GM04503 (cell line): ENCODE measurements at places on chromosomes 7 and 10.

DNA sequence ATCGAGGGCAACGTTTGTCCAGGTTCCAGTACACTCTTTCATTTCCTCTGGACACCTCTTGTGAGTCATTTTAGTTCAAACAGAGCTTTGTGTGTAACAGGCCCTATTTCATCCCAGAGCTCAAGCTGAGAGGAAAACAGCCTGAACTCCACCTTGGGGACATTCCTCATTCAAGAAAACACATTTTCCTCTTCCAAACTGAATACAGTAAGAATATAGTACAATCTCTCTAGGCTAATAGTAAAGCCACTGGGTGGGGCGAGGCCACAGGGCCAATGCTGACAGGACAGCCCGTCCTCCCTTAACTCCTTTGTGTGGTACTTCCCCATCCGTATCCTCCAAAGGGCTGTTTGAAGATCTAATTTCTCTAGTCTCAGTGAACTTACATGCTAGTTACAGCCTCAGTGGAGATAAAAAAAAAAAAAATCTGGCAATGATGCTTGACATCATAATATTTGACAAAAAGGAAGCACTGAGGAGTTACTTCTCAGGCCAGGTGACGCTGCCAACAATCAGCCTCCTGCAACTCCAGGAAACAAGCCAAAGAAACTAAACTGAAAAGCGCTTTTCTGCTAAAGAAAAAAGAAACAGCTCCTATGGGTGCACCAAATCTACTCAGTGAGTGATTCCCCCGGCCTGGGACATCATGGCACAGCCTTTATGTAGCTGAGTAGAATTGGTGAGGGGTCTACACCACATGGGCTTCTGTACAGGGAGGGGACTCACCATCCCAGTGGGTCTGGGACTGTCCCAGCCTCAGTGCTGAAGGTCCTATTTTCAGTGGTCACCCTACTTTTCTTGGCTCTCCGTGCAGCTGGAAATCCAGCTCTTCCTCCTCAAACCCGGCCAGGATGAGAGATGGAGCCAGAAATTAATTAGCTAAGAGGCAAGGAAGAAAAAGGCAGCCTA is 238.2 kb upstream of the NEBL start:
- DNase-seq, result no peak

- DNase-seq, result no peak
These were observed 73.2 kb upstream of the TPK1 start for GRCh38 chr7:144908943-144909556.

GRCh38 chr10:114553436-114553835 is 104.6 kb downstream of the ABLIM1 start:
- DNase-seq, result no peak

- DNase-seq, result no peak
These were observed 263.0 kb upstream of the NEBL start for GRCh38 chr10:21160116-21160515.

- peak; percentile 88 for DNase-seq
These were observed 172.9 kb downstream of the DKK1 start for GRCh38 chr10:52486840-52487611.

DNA sequence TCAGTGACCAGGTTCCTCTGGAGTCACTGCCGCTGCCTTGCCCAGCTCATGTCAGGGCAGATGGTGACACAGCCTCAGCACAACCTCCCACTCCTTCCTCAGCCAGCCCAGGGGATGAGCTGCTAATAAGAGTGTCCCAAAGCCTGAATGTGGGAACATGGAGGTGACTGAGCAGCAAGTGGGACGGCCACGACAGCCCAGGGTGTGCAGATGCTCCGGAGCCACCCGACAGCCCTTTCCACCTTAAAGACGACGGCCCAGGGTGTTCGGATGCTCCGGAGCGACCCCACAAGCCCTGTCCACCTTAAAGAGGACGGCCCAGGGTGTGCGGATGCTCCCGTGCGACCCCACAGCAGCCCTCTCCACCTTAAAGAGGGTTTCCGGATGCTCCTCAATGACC is 89.2 kb downstream of the DIP2C start:
- DNase-seq, result no peak

DNA sequence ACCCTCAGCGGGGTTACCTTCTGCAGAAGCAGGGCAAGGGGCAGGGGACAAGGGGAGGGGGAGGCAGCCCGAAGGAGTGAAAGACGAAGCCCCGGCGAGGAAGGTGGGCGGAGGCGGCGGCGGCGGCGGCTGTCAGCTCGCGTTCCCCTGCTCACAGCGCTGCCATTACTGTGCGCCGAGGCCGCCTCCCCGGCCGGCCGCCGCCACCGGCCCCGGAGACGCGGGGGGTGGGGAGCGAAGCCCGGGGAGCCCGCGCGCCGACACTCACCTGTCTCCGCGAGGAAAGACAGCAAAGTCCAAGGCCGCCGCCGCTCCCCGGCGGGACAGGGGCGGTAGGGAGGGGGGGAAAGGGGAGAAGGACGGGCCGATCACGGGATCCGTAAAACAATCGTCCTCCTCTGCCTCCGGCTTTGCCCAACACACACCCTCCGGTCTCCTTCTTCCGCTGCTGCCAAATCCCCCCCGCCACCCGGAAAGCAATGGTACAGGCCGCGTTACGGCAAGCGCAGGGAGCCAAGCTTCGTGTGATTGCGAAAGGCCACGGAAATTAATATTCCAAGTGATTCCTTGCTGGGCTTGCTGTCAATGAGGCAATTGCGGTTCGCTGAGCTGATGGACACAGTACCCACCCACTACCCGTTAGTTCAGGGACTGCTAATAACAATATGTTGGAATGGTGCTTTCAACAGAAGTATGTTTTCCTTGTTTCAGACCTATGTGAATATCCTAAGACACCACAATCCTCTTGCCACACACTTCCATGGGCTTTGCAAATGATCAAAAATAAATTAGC is at the start of gene CUL2:
TSS of gene CUL2 (minus strand) at position 180 of the 793 bp plus-strand sequence. CDS start 19,024 bp downstream, outside the sequence.
- DNase-seq, result peak; percentile 79

- DNase-seq, result no peak
These were observed 783 bp downstream of the ANLN start for GRCh38 chr7:36390199-36391090.

- DNase-seq, result no peak
These were observed 481.6 kb downstream of the PARD3 start for GRCh38 chr10:34333513-34333912.

GRCh38 chr10:59181668-59182067 is 5.2 kb downstream of the PHYHIPL start:
- DNase-seq, result peak; percentile 16

GRCh38 chr10:61063901-61064300 is 119.9 kb upstream of the RHOBTB1 start:
- no peak for DNase-seq

DNA sequence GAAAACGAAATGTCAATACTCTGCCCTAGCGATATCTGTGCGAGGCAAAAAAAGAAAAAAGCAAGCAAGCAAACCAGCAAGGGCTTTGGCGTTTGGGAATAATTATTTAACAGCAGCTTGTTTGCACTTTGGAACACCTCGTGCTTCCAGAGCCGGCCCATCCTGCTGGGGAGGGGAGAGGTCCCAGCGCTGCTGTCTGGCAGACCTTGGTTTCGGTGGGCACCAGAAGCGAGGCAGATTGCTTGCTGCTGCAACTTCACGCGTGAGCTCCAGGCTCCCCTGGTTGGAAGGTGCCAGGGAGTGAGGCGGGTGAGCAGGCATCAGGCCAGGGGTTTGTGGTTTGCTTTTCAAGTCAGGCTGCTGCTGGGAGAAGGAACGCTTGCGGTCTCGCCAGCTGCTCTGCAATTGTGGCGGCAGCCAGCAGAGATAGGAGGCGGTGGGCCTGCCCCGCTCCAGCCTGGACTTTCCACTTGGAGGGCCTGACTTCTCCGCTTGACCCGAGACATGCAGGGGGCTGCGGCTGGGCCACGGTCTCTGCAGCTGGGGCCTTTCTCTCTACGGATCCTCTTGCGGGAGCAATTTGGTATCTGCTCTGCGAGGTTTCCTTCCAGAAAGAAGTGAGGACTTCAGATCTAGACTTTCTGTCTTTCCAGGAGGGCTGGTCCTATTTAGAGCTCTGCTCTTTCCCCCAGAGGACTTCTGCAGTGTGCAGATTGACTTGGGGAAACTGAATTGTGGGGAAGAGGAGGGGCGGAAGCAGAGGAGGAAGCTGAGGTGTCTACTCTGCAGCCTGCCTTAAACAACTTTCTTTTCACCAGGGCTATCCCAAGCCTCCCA is 131.4 kb downstream of the PRPF18 start:
- DNase-seq, result no peak

DNA sequence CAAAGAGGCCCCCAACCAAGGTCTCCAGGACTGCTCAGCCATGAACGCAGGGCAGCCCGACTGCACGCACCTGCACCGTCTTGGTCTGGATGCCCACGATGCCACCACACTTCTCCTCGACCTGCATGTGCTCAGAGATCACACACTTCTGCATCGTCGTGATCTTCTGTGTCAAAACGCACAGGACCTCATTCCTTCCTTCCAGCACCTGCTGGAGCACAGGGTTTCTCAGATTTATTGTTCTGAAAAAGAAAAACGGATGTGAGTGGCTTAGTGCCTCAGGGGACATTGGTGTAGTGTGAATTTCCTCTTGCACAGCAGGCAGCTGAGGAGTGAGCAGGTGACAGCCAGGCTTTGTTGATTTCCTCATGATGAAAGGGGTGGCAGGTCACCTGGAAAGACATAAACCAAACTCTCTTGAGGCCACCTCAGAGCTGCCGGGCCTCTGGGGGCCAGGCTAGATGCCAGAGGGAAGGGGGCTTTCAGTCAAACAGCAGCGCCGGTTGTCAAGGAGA is 38.2 kb downstream of the GSDME start:
- no peak for DNase-seq

DNA sequence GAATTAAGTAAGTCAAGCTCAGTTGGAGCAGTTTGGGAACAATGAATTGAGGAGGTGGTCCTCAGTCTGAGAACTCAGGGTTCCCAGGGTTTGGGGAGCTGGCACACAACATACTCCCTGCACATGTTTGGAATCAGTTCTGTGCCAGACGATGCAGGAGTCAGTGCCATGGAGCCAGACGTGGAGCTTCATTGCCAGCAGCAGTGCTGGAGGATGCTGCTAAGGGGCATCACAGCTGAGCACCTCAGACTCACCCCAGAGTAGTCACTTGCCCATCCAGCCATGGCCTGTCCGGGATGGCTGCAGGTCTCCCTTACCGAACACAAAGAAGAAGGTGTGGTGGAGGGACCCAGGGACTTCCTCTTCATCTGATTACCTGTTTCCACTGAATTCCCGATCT is 7.9 kb downstream of the GIMAP5 start:
- DNase-seq, result no peak

DNA sequence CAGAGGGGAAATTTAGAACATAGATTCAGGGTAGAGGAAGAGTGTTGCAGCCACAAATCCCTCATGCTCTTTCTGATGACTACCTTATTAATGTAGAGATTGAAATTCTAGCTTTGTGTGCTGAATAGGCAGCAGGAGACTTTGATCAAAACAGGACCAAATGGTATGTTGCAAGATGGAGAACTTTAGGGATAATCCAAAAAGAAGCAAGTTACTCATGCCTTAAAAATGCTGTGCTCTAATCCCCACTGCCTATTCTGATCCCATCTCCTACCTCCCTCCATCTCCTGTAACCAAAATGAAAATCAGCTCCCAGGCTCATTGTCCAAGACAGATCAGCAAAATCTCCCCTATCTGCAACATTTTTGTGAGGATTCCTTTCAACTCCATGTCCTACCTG is 31.3 kb downstream of the CH25H start:
- DNase-seq, result no peak

DNA sequence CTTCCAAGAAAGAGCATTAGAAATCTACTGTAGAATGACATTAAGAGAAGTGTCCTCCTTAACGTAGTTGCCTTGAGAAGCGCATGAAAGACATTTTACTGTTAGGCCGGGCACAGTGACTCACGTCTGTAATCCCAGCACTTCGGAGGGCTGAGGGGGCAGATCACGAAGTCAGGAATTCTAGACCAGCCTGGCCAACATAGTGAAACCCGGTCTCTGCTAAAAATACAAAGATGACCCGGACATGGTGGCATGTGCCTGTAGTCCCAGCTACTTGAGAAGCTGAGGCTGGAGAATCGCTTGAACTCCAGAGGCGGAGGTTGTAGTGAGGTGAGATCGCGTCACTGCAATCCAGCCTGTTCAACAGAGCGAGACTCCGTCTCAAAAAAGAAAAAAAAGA is 28.9 kb downstream of the TARP start:
- DNase-seq, result no peak

GRCh38 chr7:5523052-5523711 is 99.5 kb upstream of the TNRC18 start:
- DNase-seq, result no peak

GRCh38 chr7:25739143-25739542 is 412.9 kb upstream of the NFE2L3 start:
- no peak for DNase-seq

GRCh38 chr7:130102588-130102987 is 32.3 kb downstream of the KLHDC10 start:
- DNase-seq, result no peak

DNA sequence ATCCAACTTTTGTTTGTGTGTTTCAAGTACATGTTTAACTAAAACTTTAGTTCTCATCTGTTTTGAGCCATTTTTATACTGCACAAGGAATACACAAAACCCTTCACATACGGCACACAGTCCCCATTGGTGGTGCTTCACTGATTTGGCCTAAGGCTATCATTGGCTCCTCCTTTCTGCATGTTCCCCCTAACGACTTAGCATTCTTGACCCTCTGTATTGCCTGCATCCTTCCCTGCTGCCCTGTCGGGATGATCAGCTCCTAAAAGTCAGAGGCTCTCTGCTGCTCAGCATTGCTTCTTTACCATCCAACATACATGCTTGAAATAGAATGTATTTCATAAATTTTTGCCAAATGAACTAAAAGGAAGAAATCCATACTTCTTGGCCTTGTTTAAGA is 111.4 kb upstream of the ABCB5 start:
- no peak for DNase-seq

GRCh38 chr10:127449490-127449889 is 99.6 kb upstream of the NPS start:
- DNase-seq, result no peak

- no peak for DNase-seq
These were observed 192.5 kb upstream of the POT1 start for GRCh38 chr7:125122173-125122572.

DNA sequence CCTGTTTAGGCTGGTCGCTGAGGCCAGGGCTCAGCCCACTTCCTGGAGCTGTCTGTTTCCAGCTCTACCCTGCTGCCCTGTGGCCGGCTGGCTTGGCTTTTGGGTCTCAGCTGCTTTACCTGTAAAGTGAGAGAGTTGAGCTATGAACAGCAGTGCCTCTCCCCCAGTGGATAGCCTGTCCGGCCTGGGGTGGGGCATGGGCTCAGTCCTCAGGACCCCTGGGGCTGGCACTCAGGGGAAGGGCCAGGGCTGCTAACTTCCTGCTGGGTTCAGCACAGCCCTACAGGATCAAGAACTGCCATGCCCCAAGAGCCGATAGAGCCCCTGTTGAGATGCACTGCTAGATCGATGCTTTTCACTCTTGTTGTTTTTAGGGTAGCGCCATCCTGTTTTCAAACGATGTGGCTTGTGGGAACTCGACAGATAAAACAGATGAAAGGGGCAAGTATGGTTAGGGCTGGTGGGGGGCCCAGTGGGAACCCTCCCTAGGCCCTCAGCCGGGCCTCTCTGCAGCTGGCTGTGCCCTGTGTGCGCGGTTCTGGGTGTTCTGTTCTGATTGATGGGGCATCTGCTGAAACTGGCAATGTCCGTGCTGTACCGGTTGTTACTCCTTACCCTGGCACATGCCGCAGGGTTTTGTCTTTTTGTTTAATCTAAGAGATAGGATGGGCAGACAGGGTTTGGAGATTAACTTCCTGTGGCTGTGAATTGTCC is 10.0 kb upstream of the SFRP5 start:
- no peak for DNase-seq
